ENCODE measurements at places on chromosomes 13 and 19.
A peak's percentile ranks its signal among the peaks of the same experiment; 100 is the strongest.

- no peak for DNase-seq
Measured at GRCh38 chr19:28736528-28736927, 476.4 kb downstream of the UQCRFS1 start.

GRCh38 chr13:74557870-74558269, 423.7 kb upstream of the KLF12 start:
- DNase-seq, result no peak

DNA sequence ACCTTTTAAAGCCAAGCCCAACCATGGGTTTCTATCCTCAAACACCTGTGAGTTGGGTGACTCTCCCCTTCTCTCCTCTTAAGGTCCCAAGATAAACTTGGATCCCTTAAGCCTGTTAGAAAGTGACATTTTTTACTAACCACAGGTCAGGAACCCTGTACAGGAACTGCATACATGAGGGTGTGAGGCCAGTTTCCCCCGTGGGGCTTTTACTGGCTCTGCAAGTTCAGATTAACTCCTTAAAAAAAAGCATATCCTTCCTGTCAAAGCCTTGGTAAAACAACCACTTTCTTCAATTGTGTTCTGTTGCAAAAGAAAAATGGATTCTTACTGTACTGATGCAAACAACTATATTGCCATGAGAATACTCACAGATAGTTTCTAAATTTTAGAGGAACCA, 2638.7 kb upstream of the PCDH20 start:
- no peak for DNase-seq

- no peak for DNase-seq
Measured at GRCh38 chr19:13783565-13784500, 9.6 kb downstream of the C19orf53 start.

GRCh38 chr19:17454576-17455071, 6.1 kb downstream of the NXNL1 start:
- DNase-seq, result no peak

- no peak for DNase-seq
Measured at GRCh38 chr19:53290758-53291549, 23.4 kb upstream of the VN1R4 start.

- DNase-seq, result no peak
Measured at GRCh38 chr19:840519-841206, at the start of gene PRTN3. PRTN3 (plus strand) TSS chr19:840999; CDS start chr19:841009, 10 bp downstream.

GRCh38 chr13:24683838-24684599, 3.8 kb downstream of the ATP12A start:
- no peak for DNase-seq

GRCh38 chr19:47190167-47190727, 40.8 kb downstream of the BBC3 start:
- no peak for DNase-seq

DNA sequence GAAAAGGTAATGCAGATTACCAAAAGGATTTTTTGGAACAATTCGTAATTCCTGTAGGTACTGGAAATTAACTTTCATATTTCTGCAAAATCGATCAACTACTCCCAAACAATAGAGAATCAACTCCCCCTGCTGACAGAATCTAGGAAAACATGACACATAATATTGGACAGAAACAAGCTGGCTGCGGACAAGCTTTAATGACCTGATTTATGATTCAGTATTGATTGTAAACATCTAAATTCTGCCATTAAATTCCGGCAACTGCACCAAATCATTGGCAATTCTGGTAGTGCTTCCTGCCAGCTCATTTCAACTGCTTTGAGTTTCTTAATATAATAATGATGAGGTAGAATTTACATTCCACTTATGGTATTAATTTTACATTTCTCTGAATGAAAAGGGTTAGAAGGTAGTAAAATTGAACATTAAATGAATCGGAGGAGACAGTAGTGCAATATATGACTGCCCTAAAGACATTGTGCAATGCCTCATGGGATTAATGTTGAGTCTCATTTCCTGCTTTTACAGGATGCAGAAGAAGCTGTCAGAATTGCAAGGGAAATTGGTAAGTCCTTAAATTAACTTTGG, 146.5 kb downstream of the PCCA start:
- peak; percentile 49 for DNase-seq

GRCh38 chr19:2663920-2664571, 38.4 kb downstream of the GNG7 start:
- no peak for DNase-seq

GRCh38 chr19:3360421-3361383, 5.7 kb upstream of the NFIC start:
- DNase-seq, result no peak

- no peak for DNase-seq
Measured at GRCh38 chr19:58304748-58305064, 471 bp upstream of the ERVK3-1 start.

GRCh38 chr19:5200844-5201243, 139.8 kb downstream of the PTPRS start:
- no peak for DNase-seq

GRCh38 chr19:17555929-17556813, 722 bp downstream of the COLGALT1 start:
- no peak for DNase-seq

GRCh38 chr13:20101467-20102316, 59.2 kb downstream of the GJA3 start:
- DNase-seq, result no peak

- peak; percentile 47 for DNase-seq
Measured at GRCh38 chr13:43377973-43378372, 354.6 kb downstream of the DNAJC15 start.

GRCh38 chr13:87093399-87093798, 577.8 kb upstream of the SLITRK5 start:
- DNase-seq, result no peak

- no peak for DNase-seq
Measured at GRCh38 chr13:32136061-32136460, 104.5 kb downstream of the FRY start.

DNA sequence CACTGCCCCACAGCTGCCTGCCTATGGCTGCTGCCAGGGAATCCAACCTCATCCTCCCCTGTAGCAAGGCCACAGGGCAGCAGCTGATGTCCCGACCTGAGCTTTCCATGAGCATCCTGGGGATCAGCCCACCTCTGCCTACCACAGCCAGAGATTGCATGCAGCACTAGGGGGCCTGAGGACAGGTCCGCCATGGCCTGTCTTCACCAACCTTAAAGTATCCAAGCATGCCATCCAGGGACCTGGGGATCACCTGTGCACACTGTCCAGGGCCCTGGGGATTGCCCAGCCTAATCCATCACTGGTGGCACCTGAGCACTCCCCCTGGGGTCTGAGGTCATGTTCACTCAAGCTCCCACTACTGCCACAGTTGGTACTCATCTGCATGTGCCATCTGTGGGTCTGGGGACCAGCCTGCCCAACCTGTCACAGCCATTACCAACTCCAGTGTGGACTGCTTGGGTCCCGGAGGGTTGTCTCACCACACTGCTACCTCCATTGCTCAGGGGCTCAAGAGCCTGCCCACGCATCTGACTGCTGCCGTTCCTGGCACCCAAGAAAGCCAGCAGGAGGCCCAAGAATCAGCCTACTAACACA, 53.0 kb downstream of the KCTD15 start:
- DNase-seq, result no peak

DNA sequence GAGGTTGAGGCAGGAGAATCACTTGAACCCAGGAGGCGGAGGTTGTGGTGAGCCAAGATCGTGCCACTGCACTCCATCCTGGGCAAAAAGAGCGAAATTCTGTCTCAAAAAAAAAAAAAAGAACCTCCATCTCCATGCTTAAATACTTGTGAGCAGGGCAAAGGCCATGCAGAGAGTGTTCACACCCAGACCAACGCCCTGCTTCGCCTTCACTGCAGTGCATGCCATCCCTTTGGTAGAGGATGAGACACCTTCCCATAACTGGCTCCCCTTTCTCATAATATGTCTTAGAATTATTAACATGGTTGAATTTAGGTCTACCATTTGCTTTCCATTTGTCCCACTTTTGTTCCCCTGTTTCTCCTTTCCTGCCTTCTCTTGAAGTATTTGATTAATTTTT, 15.4 kb downstream of the BBC3 start:
- no peak for DNase-seq

DNA sequence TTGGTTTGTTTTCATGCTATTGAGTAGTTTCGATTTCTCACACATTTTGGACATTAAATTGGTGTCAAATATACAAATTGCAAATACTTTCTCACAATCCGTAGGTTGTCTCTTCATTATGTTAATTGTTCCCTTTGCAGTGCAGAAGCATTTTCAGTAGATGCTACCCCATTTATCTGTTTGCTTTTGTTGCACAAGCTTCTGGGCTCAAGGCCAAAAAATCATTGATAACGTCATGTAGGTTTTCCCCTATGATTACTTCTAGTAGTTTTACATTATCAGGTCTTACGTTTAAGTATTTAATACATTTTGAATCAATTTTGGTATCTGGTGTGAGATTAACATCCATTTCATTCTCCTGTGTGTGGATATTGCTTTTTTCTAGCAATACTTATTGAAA, 14.0 kb upstream of the ZNF347 start:
- DNase-seq, result no peak

GRCh38 chr19:4402171-4403004, at the start of gene CHAF1A:
CHAF1A (plus strand) TSS chr19:4402640; CDS start chr19:4402763, 123 bp downstream.
- DNase-seq, result peak; percentile 100

DNA sequence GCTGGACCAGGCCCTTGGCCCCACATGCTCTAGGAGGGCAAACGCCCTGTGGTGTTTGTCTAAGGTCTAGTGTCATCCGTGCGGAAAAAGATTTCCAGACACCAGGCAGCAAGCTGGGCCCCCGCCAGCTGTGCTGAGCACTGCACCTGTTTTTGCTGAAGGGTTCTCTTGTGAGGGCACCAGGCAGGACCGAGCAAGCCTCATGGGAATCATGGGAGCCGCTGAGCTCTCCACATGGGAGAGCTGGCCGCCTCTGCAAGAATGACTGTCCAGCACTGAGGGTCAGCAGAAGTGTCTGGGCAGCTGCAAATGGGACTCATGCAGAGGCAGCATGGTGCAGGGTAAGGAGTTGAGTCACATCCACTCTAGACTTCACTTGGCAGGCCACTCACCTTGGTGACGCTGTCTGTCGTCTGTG, 12.0 kb downstream of the B3GNT8 start:
- DNase-seq, result no peak

DNA sequence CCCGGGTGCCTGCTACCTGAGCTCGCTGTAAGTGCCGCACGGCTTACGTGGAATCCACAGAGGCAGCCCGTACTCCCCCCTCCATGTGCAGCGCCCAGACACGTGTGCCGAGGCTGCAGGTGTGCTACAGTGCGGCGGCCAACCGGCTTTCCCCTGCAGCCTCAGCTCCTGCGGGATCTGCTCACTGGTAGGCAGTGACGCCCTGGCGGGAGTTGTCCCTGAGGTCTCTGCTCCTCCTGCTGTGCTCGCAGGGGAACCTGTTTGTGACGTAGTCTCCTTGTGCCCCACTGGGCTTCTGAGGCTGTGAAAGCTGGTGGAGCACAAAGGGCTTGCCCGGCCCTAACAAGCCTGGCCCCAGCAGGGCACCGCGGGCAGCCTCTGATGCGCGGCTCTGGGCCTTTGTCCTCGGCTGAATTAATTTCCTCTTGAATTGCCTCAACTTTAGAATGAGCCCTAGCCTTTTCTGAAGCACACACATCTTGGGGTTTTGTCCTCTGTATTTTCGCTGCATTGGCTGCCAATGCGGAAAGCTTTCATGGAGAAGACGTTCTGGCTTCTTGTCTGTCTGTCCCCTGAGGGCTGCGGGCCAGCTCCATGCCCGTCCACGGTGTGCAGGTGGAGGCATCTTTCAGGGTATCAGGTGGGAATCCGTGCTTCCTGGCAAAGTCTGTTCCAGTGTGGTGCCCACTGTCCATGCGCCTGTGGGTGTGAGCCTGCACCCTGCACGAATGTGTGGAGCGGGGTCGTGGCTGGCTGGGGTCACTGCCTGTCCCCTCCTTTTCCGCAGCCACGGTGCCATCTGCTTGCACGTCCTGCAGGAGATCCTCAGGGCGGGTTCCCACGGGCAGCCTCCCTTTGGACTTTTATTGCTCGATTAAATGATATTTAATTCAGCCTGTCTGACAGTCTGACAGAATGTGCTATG, 77.3 kb upstream of the MCF2L start:
- DNase-seq, result no peak

DNA sequence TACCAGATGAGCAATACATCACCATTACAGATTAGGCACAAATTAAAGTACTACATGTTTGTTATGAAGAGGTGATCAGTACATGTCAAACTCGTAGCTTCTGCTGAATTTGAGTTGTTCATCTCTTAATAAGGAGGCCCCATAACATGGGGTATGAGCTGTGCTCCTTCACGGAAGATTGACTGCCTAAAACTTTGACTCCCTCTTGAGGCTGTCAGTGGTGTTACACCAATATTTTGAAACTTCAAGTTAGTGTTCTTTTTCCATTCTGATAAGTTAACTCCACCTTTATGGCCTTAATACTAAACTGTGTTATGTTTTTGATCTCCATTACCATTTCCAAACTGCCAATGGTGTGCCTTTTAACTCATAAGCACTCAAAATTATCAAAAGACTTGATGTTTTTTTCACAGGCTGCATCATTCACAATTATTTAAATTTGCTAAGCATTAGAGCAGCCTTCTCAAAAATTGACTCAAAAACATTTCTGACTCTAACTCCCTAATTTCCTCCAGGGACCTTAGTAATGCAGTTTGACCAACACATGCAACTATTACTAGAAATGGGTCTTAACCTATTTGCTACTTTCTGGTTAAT, 1591.5 kb downstream of the PCDH9 start:
- peak; percentile 28 for DNase-seq

DNA sequence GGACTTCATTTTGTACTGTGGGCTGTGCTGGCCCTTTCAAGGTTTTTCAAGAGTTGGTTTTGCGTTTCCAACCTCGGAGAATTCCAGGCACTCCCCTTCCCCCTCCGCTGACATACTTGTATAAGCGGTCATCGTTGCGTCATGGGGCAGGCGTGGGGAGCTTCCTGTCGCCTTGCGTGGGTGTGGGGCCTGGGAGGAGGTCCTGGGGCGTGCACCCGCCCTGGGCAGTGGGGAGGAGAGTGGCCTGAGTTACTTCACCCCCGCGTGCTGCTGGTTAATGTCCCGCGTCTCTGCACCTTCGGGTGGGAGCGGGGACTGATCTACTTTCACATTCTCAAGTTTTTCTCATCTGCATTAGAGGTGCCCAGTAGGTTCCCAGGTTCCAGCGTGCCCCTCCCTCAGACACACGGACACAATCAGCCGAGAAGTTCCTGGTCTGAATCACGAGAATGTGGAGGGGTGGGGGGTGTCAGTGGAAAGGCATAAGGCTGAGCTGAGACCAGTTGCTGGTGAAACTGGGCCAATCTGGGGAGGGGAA, 4.1 kb downstream of the IER2 start:
- peak; percentile 86 for DNase-seq

- no peak for DNase-seq
Measured at GRCh38 chr13:98938801-98939200, 39.1 kb downstream of the DOCK9 start.

All from stromal cell of bone marrow (primary cell).